Posterior vena cava (tissue), 2 donors: ENCODE measurements at places on chromosomes 1 and 21. TPM values are rescaled to one million over a fixed set of nuclear protein-coding genes. Genes with fewer than 3 reads are reported as not detected.

DNA sequence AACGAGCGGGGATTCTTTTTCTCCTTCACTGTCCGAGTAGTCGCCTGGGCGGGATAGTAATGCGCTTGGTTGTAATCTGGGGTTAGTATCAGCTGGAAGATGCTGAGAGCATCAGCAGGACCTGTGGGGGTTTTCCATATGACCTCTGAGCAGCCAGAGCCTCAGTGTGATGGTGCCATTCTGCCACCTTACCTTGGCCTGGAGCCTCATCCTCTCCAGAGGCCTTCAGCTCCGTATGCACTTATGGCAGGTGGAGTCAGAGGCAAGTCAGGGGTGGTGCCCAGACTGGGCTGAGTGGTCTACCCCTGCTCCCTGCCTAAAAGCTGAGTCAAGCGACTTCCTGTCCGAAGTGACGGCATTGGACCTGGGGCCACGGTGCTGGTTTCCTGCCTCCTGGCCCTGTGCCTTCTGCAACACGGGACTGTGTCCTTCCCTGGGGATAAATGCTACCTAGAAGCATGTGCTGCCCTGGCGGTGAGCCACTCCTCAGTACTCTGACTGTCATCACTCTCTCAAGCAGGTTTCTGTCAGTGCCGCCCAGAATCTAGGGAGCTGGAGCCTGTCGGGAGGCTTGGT lies 24.7 kb downstream of the TENT5C start:
- DNase-seq, result peak; percentile 63

GRCh38 chr21:15252431-15252830 lies 187.6 kb upstream of the NRIP1 start:
- DNase-seq, result no peak

- no peak for DNase-seq
These were observed 63.9 kb downstream of the CD247 start for GRCh38 chr1:167454304-167454893.

- peak; percentile 92 for DNase-seq
These were observed 21.8 kb downstream of the MIS18A start for GRCh38 chr21:32256873-32257620.

DNA sequence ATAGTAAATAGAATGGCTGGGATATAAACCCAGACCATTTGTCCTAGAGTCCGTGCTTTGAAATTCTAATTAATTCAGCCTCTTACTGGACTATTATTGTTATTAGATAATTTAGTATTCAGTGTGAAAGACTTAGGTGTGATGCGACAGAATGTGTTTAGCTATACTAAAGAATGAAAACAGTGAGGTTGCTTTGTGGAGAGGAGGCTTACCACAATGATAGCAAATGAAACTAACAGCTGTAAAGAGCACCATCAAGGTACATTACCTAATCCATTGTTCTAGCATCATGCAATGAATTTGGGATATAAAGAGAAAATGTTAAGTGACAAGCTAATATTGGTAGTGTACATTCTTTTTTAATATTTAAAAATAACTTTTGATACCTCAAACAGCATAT lies 911.1 kb downstream of the KCNT2 start:
- DNase-seq, result no peak

- no peak for DNase-seq
These were observed 642.2 kb downstream of the PTPRU start for GRCh38 chr1:29878501-29878900.

DNA sequence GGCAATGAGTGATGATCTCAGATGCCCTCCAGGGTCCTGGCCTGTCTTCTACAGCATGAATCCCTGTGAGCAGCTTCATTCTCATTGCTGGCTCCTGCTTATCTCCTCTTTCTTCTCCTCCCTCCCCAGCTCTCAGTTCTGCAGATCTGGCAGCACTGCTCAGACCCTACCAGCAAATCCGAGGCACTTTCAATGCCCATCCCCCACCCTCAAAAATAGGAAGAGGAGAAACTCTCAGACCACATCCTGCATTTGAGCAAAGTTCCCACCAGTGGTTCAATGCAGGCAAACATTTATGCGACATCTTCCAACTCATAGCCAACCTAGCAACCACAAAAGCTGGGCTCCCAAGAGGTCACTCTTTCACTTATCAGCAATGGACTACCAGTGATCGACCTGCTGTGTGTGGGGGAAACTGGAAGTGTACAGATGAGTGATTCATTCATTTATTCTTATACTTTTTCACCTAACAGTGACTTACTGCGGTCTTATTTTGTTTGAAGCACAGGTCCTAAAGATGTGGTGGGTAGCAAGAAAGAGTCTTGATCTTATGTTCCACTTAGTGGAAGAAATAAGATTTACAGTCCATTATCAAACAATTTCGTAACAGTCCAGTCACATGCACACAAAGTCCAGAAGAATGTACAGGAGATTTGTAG lies 5.8 kb upstream of the CHI3L2 start:
- DNase-seq, result no peak

The CSF3R gene
- total RNA-seq, result 19.6 TPM

DNA sequence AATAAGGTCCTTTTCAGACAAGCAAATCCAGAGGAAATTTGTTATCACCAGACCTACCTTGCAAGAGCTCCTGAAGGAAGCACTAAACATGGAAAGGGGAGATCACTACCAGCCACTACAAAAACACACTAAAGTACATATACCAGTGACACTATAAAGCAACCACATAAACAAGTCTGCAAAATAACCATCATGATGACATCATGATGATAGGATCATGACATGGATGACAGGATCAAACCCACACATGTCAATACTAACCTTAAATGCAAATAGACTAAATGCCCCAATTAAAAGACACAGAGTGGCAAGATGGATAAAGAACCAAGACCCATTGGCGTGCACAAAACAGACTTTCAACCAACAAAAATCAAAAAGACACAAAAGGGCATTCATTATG lies 688.8 kb upstream of the NR5A2 start:
- DNase-seq, result no peak

The ADGRL2 gene
- 58.9 TPM for total RNA-seq

- no peak for DNase-seq
These were observed 13.4 kb upstream of the MTARC2 start for GRCh38 chr1:220734571-220735326.

The GBP1 gene
- total RNA-seq, result 36.0 TPM

- DNase-seq, result no peak
These were observed 91.8 kb downstream of the ZZZ3 start for GRCh38 chr1:77590651-77591050.

DNA sequence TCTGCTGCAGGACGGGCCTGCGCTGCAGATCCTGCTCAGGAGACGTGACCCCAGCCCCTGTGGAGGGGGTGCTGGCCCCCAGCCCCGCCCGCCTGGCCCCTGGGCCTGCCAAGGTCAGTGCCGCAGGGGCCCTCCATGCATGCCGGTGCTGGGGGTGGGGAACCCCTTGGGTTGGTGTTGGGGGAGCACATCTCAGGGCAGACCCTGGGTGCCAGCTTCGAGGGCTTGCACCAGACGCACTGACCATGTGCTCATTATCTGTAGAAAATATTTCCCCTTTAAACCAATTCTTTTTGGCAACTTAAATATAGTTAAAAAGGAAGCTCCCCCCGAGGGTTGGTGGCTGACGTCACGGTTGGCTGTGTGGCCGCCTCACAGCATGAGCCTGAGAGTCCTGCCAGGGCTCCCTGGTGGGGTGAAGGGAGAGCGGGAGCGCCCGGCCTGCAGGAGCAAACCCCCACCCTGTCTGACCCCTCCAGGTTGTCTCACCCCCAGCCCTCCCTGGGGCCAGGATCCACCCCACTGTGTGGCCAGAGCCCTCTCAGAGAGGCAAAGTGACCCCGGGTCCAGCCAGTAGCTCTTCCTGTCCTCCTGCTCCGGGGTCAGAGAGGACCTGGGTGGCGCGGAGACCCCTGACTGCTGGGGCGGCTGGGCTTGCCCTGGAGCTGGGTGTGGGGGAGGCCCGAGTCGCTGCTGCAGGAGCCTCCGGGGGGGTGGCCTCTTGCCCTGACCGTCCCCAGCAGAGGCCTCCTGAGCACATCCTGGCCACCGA lies 5.3 kb upstream of the PFKL start:
- DNase-seq, result peak; percentile 94

- no peak for DNase-seq
These were observed 164.4 kb downstream of the ZNF281 start for GRCh38 chr1:200245473-200245872.

- peak; percentile 94 for DNase-seq
These were observed 823 bp upstream of the SYF2 start for GRCh38 chr1:25232866-25233784.

GRCh38 chr1:25897754-25898153 lies 8.5 kb downstream of the STMN1 start:
- no peak for DNase-seq

DNA sequence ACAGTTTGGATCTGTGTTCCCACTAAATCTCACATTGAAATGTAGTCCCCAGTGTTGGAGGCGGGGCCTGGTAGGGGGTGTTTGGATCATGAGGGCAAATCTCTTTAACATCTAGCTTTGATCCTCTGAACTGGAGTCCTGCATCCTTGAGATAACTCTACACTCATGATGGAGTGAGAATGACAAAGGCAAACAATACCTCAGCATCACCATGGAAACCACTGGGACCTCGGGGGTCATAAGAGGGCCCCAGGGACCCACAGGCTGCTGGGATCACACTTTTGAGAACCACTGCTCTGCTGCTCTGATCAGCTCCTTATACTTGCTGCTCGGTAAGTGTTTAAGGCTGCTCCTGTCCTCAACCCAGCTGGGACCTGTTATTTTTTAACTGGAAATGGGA lies 13.4 kb upstream of the OBSCN start:
- peak; percentile 32 for DNase-seq

- DNase-seq, result no peak
These were observed 41.4 kb downstream of the HMGB4 start for GRCh38 chr1:33905241-33905640.

GRCh38 chr21:17513214-17514123 lies 626 bp downstream of the CXADR start:
- no peak for DNase-seq

DNA sequence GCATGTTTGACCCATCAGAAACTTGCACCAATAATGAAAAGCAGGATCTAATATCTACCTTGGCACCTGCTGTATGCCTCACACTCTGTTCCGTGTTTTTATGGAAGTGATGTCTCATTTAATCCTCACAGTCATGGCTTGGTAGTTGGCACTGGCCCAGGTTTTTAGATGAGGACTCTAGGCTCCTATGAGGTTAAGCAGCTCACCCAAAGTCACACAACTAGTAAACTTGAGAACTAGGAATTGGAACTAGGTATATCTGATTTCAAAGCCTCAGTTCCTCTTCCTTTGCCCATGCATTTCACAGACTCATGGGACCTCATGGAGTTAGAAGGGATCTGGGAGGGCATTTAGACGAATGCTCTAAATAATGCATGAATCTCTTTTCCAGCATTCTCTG lies 21.3 kb upstream of the TARBP1 start:
- no peak for DNase-seq

The SPATA6 gene
- total RNA-seq, result 22.2 TPM

DNA sequence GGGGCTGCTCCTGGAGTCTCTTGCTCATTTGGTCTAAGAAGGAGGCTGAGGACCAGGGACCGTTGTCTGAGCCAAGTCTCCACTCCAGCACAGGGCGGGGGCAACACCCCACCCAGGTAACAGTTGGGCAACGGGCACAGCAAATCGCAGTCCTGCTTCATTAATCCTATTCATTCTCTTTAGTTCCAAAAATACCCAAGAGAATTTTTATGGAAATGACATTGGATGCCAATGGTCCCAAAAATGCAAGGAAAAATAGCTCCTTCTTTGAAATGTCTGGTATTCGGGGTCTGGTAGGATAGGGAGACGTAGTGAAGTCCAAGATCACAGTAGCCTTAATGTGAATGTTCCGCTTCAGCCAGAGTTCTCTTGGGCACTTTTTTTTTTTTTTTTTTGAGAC lies 74.0 kb downstream of the ATP5PO start:
- DNase-seq, result peak; percentile 48

DNA sequence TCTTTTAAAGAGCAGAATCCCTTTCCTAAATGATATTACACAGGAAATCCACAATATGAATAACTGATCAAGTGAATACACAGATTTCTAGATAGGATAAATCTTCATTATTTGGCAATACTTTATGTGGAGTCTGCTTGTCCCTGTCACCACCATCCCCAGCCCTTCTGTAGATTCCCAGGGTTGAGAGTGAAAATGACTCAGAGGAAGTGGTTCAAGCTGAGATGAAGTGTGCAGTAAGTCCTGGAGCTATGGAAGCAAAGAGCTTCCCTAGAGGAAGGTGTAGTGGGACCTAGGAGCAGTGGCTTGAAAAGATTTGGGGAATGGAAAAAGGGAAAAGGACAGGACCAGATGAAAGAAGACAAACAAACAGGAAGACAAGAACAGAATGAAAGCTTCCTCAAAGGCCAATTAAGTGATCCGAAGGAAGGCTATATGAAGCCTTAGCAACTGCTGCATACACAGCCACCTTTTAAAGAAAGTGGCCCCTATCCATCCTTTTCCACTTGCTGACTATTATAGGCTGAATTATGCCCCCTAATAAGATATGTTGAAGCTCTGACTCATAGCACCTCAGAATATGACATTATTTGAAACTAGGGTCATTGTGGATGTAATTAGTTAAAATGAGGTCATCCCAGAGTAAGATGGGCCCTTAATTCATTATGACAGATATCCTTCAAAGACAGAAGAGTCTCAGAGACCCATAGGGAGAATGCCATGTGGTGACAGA lies 96.5 kb upstream of the CAMK1G start:
- no peak for DNase-seq

GRCh38 chr1:209589863-209590262 lies 6.3 kb downstream of the CAMK1G start:
- DNase-seq, result no peak

- no peak for DNase-seq
These were observed 28.4 kb downstream of the WDR4 start for GRCh38 chr21:42850866-42851391.

The AMY1C gene
- not detected for total RNA-seq

The SOX13 gene
- 47.0 TPM for total RNA-seq

GRCh38 chr1:25985171-25985570 lies 12.7 kb downstream of the PAFAH2 start:
- no peak for DNase-seq

The CRNN gene
- total RNA-seq, result not detected

DNA sequence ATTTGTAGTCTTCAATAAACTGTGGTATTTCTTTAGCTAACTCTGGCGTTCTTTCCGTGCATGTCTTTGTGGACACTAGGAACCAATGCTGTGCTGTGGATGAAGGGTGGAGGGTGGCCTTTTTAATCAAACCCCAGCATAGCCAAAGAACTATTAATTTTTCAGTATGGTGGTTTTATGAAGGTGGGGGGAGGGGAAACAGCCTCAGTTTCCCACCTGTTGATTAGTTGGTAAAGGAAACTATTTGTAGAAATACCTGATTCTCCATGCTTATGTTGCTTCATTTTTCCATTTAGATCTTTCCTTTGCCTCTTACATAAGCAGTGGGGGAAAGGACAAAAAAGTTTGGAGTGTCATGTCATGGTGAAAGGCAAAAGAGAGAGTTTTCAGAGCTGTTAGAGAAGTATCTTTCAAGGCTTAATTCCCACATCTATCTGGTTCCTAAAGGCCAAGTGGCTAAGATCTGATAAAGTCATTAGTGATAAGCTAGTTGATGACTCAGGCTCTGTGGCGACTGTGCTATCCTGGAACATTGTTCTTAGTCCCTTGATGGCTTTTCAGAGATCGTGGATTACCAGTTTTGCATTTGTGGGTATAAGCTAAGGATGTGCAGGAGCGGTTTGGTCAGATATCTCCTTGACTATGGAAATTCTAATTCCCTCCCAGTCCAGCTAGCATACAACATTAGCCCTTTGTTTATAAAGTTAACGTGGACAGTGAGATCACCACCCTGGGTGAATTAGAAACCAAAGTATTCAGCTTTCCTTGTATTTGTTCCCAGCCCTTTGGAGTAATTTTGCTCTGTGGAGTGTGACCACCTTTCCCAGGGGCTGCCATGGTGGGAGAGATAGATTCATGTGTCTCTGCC lies 8.7 kb upstream of the HAX1 start:
- DNase-seq, result no peak

- no peak for DNase-seq
These were observed 137.9 kb downstream of the SLC45A1 start for GRCh38 chr1:8455700-8456307.

The CCDC190 gene
- 0.37 TPM for total RNA-seq
